ENCODE measurements at places on chromosomes 2 and 18. TPM values are rescaled to one million over a fixed set of nuclear protein-coding genes. Genes with fewer than 3 reads are reported as not detected.

Gene LIMS2
- total RNA-seq = 16.4 TPM

Gene ARHGAP28
- total RNA-seq = not detected

DNA sequence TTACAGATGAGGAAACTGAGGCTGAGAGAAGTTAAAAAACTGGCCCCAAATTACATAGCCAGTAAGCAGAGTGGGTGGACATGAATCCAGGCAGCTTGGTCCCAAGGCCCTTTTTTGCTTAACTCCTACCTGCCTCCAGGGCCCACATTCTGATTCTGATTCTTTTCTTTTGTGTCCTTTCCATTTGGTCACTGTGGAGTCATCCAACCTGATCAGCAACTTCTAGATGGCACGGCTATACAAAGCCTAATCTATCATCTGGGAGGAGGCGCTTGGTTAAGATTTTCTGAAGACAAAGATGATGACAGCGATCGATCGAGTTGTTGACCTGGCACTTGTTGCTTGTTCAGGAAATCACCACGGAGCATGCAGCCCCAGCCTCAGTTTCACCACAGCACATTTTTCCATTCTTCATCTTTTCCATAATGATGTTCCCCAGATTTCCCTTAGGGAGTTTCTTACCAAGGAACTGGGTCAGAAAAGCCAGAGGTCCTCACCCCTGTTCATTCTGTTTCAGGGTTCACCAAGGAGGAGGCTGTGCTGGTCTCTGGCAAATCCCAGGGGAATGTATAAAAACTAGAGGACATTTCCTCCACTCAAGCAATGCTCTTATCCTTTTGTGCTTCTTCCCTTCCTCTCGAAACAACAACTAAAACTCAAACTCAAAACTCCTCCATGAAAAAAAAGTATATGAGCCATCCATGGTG is 6.9 kb upstream of the IGFBP2 start:
- H3K36me3 ChIP-seq = no peaks in the 10 kb centered on the region
- H3K4me3 ChIP-seq = no peak overlapping the region
- H3K27ac ChIP-seq = no peak overlapping the region
- no peak for DNase-seq

GRCh38 chr2:182023235-182023634 is 37.6 kb downstream of the PPP1R1C start:
- H3K4me1 ChIP-seq = peaks cover 1% of the 10 kb centered on the region
- no peak overlapping the region for H3K4me3 ChIP-seq
- peaks cover 4% of the 10 kb centered on the region for H3K36me3 ChIP-seq
- no peak overlapping the region for H3K27ac ChIP-seq
- H3K27me3 ChIP-seq = peaks cover 2% of the 10 kb centered on the region
- no peak for DNase-seq

Data from activated CD4-positive, alpha-beta T cell treated with anti-CD3 and anti-CD28 coated beads for 36 hours (primary cell).